Hypothalamus (tissue), 51 donors: ENCODE measurements at places on chromosomes 3 and 15.

DNA sequence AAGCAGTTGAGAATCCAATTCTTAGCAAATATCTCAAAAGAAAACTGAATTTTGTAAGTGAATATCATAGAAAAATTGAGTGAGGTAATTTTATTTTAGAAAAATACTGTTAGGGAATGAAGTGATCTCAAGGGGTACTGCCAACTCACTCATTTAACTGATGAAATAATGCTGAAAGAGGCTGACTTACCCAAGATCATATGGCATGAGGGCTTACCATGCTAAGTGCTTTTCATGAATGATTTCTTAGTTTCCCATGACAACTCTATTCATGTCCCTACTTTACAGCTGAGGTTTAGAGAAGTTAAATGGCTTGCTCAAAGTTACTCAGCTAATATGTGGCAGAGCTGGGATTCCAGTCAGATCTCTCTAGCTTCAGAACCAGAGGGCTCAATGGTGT lies 30.6 kb downstream of the CCDC14 start:
- DNase-seq = no peak

DNA sequence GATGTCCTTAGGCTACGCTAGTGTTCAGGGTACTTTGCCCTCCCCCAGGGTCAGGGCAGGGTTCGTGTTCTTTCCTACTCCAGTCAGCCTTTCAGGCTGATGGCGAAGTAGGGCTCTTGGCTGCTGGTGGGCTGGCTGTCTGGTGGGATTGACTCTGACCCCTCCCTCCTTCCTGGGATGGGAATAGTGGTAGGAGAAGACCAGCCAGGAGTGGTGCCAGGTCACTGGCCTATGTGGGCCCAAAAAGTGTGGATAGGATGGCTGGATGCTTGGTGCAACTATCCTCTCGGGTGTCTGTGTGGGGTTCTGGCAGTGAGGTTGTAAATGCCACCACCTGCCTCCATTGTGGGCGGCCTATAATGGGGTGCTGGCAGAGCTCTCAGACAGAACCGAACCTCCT lies 20.4 kb upstream of the EXOG start:
- no peak for DNase-seq

GRCh38 chr3:74067296-74067695 lies 442.6 kb upstream of the PDZRN3 start:
- no peak for DNase-seq

DNA sequence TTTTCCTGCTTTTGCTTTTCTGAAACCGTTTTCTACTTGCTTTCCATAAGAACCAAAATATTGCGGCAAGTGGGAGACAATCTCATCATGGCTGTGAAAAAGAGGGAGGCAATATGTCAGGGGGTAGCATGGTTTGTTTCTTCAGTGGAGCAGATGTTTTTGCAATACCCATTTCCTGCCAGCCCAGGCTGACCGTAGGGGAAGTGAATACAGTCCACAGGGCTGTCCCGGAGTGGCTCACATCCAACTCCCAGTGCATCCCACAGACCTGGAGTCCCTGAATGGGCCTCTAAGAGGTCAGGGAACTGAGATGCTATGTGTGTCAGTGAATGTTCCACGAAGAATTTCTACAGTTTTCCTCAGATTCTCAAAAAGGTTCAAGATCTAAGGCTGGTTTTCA lies 69.6 kb downstream of the EPHB1 start:
- no peak for DNase-seq

- no peak for DNase-seq
Observed at GRCh38 chr3:156687023-156687422, 12.6 kb downstream of the TIPARP start.

DNA sequence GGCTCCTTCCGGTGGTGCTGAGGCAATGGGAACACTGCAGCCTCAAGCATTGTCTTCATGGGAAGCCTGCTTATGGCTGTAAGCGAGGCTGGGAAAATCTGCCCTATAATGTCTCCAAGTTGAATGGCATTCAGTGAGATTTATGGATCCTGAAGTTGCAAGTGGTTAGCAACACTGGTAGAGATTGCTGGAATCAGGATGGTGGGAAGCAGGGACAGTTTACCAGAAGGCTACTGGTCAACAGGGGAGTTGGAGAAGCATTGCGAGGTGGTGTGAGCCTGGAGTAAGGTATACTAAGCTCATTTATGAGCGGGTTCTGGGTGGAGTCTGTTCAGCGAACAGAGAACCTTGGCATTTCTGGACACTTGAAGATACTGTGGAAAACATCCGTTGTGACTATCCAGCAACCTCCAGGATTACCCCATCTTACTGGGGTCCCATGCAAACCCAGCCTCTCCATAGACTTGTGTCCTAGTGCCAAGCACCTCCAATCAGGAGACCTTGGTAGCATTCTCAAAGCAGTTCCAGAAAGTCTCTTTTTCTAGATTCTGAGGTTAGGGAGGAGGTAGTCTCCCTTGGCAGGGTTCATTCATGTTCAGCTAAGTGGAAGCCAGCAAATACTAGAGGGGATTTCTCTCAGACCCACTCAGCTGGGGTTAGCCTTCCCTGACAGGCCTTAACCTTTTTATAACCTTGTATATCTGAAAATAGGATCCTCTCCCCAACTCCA lies 7.3 kb downstream of the RPSA start:
- no peak for DNase-seq

GRCh38 chr3:96959901-96960641 lies 145.7 kb downstream of the EPHA6 start:
- no peak for DNase-seq
